ENCODE measurements at places on chromosomes 2 and 18.

DNA sequence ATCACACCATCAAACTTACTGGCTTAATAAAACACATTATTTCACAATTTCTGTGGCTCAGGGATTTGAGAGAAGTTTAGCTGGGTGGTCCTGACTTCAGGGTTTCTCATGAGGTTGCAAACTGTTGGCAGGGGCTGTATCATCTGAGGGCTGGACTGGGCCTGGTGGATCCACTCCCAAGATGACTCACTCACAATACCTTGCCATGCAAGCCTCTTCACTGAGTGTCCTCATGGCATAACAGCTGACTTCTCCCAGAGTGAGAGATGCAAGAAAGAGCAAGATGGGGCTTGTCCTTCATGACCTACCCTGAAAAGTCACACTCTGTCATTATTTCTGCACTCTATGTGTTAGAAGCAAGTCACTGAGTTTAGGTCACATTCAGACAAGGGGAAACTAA is 73.8 kb downstream of the AQP4 start:
- no peak for DNase-seq

GRCh38 chr18:22233266-22233665 is 63.9 kb downstream of the GATA6 start:
- DNase-seq, result no peak

- no peak for DNase-seq
These were observed 47.3 kb upstream of the C1D start for GRCh38 chr2:68110102-68110501.

GRCh38 chr2:235505181-235505741 is 11.4 kb downstream of the AGAP1 start:
- no peak for DNase-seq

- no peak for DNase-seq
These were observed 33.6 kb upstream of the RMND5A start for GRCh38 chr2:86686460-86686859.

- DNase-seq, result no peak
These were observed 8.5 kb upstream of the CELF4 start for GRCh38 chr18:37574113-37574512.

DNA sequence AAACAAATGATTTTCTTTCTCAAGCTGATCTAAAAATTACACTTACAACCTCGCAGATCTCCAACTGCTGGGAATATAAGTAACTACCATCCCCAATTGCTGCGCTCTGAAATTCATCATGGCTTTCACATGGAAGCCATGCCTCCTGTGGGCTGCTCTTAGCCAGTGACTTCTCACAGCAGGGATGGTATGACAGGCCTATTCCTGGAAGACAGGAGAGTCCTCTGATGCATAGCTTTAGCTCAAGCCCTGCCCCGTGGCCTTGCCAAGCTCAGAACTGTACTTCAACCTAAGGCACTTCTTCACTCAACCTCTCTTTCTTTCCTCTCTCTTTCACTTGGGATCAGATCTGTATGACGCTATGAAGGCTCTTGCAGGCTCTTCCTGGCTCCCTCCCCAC is 12.6 kb upstream of the ELAC1 start:
- no peak for DNase-seq

DNA sequence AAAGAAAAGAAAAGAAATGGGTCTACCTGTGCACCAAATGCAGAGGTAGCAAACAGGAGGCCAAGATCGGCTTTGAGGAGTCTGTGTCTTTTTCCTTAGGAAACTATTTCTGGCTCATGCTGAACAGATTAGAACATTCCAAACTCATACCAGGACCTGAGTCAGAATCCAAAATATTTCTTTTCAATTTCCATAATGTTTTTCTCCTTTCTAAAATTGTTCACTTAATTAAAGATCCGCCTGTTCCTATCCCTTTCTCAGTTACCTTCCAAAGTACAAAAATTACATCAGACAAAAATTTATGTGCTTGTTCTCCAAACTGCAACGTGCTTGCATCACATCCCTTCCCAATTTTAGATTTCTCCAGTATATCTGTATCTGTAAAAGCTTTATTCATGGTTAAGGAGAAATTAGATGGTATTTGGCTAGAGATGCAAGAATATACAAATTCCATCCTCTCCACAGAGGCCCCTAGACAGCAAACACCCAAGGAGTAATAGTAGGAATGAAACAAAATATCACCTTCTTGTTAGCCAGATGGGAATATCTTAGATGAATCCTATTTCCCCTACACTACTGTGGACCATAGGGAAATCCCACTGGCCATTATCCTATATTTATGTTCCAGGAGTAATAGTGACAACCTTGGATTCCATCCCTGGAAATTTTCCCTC is 130.6 kb downstream of the LNPK start:
- no peak for DNase-seq

DNA sequence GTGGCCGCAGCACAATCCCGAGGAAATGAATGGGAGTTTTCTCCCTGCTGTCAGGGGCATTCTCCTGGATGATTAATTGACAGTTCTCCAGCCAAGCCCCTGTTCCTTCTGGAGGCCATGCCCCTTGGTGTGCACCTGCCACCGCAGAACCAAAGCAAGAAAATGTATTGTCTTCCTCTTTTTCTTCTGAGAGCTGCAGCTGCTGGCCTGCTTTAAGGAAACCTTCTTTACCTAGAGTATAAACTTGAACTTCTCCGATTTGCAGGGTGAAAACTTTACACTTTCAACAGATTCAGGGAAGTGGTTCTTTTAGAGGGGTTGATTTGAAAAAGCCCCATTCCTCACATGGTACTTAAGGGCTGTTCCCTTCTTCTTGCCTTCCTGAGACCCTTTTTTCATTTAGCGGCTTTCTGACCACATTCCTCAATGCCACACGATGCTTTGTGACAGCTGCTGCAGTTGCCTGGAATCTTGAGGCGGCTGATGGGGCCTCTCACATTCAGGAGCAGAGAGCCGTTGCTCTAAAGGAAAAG is 402.8 kb downstream of the TXNL1 start:
- DNase-seq, result no peak

DNA sequence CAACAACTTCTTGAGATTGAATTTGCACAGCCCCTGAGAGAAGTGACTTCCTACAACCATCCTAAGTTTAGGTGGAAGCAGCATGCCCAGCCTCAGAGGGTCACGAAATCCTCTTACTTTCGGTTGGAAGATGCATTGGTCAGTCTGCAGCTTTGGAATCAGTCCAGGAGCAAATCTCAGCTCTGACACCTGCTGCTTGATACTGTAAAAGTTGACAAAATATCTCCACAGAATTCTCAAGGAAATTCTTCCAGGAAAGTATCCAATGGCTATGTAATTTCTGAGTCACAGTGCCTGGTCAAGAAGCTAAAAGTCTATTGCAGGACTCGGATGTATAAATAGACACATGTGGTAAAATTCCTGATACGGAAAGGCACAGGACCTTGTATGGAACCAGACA is 414.5 kb upstream of the GYPC start:
- DNase-seq, result no peak

GRCh38 chr2:120667981-120668380 is 67.7 kb upstream of the GLI2 start:
- no peak for DNase-seq

DNA sequence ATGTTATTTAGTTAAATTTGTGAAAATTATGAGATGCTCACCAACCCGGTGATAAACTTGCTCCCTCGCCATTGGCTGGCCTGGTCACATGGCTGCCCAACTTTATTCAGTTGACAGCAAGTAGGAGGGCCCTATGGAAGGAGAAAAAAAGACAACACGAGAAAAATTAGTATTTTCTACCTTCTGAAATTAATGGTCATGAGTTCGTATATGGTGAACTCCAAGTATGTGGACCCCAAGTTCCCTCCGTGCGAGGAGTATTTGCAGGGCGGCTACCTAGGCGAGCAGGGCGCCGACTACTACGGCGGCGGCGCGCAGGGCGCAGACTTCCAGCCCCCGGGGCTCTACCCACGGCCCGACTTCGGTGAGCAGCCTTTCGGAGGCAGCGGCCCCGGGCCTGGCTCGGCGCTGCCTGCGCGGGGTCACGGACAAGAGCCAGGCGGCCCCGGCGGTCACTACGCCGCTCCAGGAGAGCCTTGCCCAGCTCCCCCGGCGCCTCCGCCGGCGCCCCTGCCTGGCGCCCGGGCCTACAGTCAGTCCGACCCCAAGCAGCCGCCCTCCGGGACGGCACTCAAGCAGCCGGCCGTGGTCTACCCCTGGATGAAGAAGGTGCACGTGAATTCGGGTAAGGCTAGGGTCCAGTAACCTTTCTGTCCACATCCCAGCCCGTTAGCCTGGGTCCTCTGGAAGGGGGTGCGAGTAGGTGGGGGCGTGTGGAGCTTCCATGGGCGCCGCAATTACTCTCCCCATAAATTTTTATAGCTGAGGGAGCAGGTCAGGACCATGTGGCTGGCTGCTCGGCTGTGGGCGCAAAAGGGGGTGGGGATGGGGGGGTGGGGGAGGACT is at the start of gene HOXD4:
HOXD4 (plus strand) TSS at position 109 of the 846 bp plus-strand sequence; CDS start at position 193, 84 bp downstream.
- no peak for DNase-seq

DNA sequence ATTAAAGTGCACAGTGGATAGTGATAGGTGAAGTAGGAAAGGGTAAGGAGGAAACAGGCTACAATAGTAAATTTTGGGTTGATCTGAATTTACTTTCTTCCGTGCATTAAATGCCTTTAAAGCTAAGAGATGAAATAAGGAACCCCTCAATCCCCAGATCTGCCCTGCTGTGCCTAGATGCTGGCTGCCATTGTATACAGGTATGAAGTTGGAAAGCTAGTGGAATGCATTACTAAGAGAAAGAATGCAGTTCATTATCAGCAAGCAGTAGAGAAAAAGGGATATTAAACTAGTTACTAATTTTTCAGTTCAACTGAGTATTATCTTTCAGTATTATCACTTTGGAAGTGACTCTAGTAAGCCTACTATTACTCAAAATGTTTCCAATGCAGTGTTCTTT is 93.3 kb downstream of the WDPCP start:
- DNase-seq, result no peak

- no peak for DNase-seq
These were observed 52.2 kb upstream of the ACVR1 start for GRCh38 chr2:157928372-157928771.

DNA sequence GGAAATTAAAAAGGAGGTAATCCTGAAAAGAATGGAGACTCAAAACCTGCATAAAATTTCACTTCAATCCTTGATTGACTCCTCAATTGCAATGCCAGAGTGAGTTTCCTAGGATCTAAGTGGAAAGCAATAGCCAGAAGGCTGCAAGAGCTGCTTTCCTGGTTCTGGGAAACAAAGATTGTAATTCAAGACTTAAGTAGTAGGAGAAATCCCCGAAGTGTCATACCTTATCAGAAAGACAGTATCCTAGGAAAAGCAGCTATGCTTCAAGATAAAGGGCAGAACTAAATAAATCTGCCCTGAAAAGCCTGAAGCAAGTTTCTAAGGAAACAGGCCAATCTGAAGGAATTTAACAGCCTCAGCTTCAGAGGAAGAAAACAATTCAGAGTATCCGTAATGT is 390.2 kb downstream of the DSC3 start:
- no peak for DNase-seq

DNA sequence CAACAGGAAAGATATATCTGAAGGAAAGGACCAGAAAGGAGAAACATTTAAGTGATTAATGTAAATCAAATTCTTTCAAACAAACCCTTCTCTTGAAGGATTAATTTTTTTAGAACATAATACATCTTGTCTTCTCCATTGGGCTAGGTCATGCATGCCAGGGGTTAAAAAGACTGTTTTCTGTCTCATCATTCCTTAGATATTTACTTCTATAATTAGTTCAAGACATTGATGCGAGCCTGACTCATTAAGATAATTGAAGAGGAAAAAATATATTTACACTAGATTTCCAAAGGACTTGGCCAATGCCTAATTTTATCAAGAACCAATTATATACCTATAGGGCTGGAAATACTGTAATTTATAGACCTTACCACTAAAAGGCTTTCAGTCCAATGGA is 166.6 kb upstream of the SETBP1 start:
- DNase-seq, result no peak

GRCh38 chr2:64133354-64133753 is 10.9 kb downstream of the PELI1 start:
- no peak for DNase-seq
